ENCODE measurements at places on chromosomes 13 and 19.
A peak's percentile ranks its signal among the peaks of the same experiment; 100 is the strongest.

DNA sequence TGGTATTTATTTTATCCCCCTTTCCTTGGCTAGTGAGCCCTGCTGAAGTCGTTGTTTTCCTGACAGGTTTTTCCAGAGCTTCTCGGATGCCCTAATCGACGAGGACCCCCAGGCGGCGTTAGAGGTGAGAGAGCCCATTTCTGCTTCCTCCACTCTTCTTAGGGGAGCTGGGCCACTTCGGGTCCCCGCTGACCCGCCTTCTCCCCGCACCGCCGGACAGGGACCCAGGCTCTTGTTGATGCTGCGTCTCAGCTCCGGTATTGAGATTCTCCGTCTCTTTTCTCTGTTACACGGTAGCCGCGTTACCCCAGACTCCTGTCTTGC lies 306 bp downstream of the SUGT1 start:
- DNase-seq, result no peak

- DNase-seq, result no peak
Measured at GRCh38 chr13:28099396-28100149, 803 bp downstream of the FLT3 start.

GRCh38 chr13:39232401-39232980 lies 194.2 kb downstream of the NHLRC3 start:
- no peak for DNase-seq

DNA sequence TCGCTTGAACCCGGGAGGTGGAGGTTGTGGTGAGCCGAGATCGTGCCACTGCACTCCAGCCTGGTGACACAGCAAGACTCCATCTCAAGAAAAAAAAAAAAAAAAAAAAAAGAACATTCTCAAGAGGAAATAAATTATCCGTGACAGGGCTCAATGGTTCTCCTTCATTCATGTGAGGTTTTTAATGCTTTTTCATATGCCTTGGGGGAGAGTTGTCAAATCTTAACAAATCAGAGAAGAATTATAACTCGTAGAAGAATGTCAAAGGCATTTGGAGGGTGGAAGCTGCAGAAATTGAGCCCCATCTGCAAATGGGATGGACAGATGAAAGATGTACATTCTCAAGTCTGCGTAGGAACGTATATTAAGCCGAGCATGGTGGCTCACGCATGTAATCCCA lies 34.9 kb upstream of the HOMER3 start:
- DNase-seq, result peak; percentile 30

DNA sequence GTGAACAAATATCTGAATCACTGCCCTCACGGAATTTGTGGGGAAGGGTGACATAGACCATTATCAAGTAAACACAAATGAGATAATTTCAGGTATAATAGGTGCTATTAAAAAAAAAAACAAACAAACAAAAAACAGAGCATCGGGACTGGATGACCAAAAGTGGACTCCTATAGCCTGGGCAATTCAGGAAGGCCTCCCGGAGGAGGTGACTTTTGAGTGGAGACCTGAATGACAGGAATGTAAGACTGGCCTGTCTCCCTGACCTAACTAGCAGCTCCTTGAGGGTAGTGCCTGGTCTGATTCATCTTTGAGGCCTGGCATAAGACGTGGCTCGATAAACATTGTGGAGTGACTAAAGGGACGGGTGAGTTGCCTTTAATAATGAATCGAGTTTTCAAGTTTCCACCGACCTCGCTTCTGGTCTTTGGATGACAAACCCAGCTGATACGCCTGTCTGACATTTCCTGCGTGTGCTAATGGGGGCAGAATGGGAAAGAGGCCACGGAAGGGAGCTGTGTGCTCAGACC lies 6.8 kb downstream of the KLK10 start:
- DNase-seq, result no peak

- DNase-seq, result no peak
Measured at GRCh38 chr13:24854311-24854710, 90.3 kb downstream of the RNF17 start.

DNA sequence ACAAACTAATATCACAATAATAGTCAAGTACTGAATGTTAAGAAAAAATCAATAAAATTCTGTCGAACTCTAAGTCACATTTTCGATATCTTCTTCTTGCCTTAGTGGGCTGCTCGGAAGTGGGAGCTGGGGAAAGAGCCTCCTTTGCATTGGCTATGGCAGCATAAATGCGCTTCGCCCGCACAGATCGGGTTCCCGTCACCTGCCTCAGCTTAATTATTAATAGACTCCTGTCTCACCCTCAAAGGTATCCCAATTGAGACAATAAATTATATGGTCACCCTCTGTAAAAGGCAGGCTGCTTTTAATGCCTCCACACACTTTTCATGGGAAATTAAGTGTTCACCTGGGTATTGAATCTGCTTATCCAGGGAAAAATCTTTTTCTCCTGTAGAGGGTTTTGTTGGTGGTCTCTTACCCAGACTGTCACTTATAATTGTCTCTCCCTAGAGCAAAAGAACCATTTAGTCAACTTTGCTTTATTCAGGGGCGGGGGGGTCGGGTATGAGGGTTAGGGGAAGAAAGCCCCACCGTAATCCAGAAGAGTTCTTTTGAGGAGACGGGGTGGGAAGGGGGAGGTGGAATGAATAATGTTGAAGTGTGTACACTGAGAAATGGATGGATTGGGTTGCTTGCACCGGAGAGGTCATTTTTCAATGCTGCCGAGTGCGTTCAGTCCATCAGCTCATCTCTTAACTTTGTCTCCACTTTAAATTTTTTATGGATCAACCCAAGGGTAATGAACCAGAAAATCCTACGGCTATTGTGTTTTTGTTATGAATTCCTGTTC lies 682.6 kb upstream of the SGCG start:
- DNase-seq, result no peak

DNA sequence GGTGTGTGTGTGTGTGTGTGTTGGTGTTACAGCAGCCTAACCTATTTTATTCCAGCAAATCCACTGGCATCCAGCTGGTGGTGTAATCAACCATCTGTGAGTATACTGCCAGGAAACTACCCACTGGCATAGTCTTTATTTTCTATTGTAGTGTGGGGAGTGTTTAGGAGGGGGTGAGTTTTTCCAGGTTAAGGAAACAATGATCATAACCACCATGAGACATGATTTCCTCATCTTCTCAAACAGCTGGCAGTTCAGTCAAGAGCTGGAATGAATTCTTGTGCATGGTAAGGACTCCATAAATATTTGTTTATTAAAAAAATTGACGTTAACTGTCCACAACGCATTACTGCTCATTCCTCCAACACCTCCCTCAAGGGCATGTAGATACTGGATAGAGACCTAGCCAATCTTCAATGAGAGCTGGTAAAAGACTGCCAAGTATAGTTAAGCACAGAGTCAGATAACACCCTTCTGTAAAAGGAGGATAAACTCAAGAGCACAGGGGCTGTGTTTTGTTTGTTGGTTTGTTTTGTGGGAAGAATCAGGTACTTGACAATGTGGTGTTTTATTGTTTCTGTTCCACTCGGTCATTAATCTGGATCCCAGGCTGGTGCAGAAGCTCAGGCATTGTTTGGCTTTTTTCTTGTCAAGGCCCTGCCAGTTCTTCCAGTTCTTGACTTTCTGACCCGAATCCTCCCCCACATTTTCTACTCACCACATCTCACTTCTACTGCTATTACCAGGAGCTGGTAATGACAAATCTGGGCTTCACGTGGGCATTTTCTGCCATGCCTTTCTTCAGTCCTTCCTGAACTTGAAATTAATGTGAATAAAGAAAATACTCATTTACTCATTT lies 31.6 kb upstream of the SLC46A3 start:
- peak; percentile 67 for DNase-seq

DNA sequence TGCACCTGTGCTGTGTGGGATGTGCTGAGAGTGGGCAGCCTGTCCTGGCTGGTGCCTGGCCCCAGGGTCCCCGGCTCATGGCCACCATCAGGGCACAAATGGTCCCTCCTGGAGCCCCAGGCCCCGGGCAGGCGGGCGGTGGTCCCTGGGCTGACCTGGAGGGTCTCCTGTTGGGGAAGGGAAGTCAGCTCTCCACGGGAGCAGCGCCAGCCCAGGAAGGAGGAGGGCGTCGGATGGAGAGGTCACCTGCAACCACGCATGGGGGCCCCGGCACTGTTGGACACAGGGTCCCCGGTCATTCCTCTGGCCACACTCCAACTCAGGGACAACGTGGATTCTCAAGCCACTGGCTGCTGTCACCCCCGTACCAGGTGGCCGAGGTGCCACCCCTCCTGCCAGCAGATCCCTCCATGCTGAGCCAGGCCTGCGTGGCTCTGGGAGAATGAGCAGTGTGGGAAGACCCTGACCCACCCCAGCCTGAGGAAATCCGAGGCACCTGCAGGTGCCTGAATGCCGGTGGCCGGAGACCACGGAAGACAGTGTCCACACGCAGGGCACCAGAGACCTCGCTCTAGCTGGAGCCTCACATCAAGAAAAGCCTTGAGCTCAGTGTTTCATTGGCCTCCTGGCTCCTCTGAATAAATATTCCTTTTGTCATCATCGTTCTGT lies 13.5 kb downstream of the LMNB2 start:
- no peak for DNase-seq

- DNase-seq, result no peak
Measured at GRCh38 chr19:14413693-14414181, 5.4 kb downstream of the DDX39A start.

DNA sequence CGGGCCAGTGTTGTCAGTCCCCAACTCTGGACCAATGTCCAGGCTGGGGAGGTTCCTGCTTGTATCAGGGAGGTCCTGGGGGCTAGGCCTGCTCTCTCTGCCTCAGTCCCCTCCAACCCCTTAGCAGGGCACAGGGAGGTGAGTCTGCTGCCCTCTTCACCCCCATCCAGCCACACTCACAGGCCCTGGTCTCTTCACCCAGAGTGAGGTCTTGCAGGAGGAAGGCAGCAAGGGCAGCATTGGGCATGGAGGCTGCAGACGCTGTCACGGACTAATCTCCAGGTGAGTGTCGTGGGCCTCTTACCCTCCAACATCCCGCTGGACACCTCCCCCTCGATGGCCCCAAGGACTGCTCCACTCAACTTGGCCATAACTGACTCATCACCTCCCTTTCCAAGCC lies 11.9 kb upstream of the SIGLEC11 start:
- DNase-seq, result no peak

- no peak for DNase-seq
Measured at GRCh38 chr13:33994198-33994597, 176.2 kb downstream of the RFC3 start.

- no peak for DNase-seq
Measured at GRCh38 chr19:7705387-7706187, 3.7 kb upstream of the FCER2 start.

DNA sequence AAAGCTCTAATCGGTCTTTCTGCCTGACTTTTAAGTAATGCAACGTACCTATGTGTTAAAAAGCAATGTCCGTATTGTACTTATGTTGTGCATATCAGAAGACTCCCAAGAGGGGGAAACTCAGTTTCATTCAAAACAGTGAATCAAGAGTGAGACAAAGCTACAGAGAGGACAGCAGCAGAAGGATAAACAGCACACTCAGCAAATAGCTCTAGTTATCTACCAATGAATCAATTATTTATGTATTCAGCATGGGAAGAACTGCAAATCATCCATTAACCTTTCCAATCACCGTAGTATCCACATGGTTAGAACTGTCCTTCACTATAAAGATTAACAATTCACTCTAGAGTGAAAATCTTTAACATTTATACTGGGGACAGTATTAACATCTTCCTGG lies 36.7 kb upstream of the SOHLH2 start:
- no peak for DNase-seq

DNA sequence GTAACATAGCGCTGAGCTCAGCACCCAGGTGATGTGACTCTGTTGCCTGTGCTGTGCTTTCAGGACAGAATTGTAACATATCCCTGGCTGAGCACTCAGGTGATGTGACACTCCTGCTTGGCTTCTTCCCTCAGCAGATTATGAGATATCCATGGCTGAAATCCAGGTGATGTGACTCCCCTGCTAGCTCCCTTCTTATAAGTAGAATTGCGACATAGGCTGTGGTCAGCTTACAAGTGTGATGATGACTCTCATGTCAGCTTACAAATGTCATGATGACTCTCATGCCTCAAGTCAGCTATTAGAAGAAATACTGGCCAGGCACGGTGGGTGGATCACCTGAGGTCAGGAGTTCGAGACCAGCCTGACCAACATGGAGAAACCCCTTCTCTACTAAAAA lies 14.3 kb upstream of the ZNF429 start:
- no peak for DNase-seq

GRCh38 chr13:67421475-67421874 lies 191.3 kb upstream of the PCDH9 start:
- DNase-seq, result no peak

- no peak for DNase-seq
Measured at GRCh38 chr13:113454936-113455335, 1.6 kb upstream of the ADPRHL1 start.

GRCh38 chr13:60032851-60033250 lies 130.9 kb downstream of the DIAPH3 start:
- no peak for DNase-seq

- DNase-seq, result no peak
Measured at GRCh38 chr19:55463583-55464031, 944 bp downstream of the C19orf85 start.

DNA sequence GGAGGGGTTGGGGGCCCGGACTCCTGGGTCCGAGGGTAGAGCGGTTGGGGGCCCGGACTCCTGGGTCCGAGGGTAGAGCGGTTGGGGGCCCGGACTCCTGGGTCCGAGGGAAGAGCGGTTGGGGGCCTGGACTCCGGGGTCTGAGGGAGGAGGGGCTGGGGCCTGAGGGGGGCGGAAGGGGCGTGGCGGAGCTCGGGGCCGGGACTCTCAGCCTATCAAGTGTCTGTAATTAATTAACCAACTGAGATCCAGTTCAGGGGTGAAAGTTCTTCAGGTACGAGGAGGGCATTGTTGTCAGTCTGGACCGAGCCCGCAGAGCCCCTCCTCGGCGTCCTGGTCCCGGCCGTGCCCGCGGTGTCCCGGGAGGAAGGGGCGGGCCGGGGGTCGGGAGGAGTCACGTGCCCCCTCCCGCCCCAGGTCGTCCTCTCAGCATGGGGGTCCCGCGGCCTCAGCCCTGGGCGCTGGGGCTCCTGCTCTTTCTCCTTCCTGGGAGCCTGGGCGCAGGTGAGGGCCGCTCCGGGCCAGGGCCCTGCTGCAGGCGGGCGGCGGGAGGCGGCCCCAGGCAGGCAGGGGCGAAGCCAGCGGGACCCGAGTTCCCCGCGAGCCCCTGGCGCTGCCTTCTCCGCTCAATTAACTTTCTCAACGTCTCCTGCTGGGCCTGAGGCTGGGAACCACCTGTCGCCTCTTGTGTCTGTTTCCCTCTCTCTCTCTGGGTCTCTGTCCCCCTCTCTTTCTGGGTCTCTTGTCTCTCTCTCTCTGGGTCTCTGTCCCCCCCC lies 697 bp downstream of the FCGRT start:
- peak; percentile 24 for DNase-seq

GRCh38 chr13:47890146-47890814 lies 110.8 kb downstream of the SUCLA2 start:
- no peak for DNase-seq
